ENCODE measurements at places on chromosomes 16 and 17. TPM values are rescaled to one million over a fixed set of nuclear protein-coding genes. Genes with fewer than 3 reads are reported as not detected.

Gene FN3K
- total RNA-seq = not detected

Gene C16orf54
- 0.11 TPM for total RNA-seq

Gene ZSCAN32
- 7.6 TPM for total RNA-seq

Gene CDH11
- total RNA-seq = 46.9 TPM

Gene MEIOB
- total RNA-seq = not detected

Gene C16orf46
- 0.29 TPM for total RNA-seq

Gene MYH11
- total RNA-seq = not detected

Gene LYRM1
- 42.1 TPM for total RNA-seq

Gene TEX14
- total RNA-seq = not detected

Gene DHRS11
- 5.5 TPM for total RNA-seq

Gene PSMC3IP
- 17.4 TPM for total RNA-seq

Gene RCVRN
- total RNA-seq = not detected

Gene IKZF3
- total RNA-seq = 0.30 TPM

Gene C17orf78
- total RNA-seq = not detected
